RWPE2 (cell line): ENCODE measurements at places on chromosomes 3 and 15.

DNA sequence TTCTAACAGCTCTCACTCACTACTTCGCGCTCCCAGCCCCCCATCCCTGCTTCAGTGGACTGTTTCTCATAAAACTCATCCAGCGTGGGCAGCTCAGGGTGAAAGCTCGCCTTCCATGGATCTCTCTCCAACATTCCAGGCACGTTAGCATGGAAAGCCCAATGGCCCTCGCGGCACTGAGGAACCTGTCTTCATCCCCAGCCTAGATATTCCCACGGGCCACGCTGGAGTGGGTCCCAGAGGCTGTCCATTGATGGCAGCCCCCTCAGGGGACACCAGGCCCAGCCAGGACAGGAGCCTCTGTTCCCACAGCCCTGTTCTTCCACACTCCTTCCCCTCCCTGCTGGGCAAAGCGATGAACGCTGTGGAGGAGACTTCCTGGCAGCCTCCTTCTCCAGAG is 121.1 kb downstream of the SEC22A start:
- H3K4me1 ChIP-seq: no peaks in the 10 kb centered on the region
- no peak for DNase-seq

- H3K27me3 ChIP-seq: peaks cover 65% of the 10 kb centered on the region
- H3K27ac ChIP-seq: no peak within 1 kb of the TSS
- peak; percentile 73 for DNase-seq
- no peak within 1 kb of the TSS for H3K4me3 ChIP-seq
- no peaks in the 10 kb centered on the region for H3K36me3 ChIP-seq
Measured at GRCh38 chr15:79282371-79283251, at the start of gene ANKRD34C. Gene ANKRD34C (plus strand): TSS chr15:79282722. CDS start chr15:79293285, 10,563 bp downstream.

DNA sequence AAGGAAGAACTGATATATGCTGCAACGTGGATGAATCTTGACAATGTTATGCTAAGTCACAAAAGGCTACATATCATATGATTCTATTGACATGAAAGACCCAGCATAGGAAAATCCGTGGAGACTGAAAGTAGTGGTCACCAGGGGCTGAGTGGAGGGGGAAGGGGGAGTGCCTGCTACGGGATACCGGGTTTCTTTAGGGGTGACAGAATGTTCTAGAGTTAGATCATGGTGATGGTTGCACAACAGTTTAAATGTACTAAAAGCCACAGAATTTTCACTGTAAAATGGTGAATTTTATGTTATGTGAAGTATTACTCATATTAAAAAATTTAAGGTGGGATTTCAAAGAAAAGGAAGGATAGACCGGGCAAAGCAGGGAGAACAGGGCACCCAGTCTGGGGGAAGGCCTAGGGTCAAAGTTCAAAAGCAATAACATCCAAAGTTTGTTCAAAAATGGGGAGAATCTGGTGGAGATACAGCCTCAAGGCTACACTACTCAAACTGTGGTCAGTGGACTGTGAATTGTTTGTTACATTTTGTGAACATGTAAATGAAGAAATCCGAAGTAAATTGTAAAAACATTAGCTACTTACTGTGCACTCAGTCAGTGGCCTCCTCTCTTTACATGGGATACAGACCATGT is 74.2 kb upstream of the FNDC3B start:
- H3K36me3 ChIP-seq: no peaks in the 10 kb centered on the region
- peaks cover 30% of the 10 kb centered on the region for H3K4me1 ChIP-seq
- H3K27ac ChIP-seq: no peak overlapping the region
- H3K27me3 ChIP-seq: no peaks in the 10 kb centered on the region

DNA sequence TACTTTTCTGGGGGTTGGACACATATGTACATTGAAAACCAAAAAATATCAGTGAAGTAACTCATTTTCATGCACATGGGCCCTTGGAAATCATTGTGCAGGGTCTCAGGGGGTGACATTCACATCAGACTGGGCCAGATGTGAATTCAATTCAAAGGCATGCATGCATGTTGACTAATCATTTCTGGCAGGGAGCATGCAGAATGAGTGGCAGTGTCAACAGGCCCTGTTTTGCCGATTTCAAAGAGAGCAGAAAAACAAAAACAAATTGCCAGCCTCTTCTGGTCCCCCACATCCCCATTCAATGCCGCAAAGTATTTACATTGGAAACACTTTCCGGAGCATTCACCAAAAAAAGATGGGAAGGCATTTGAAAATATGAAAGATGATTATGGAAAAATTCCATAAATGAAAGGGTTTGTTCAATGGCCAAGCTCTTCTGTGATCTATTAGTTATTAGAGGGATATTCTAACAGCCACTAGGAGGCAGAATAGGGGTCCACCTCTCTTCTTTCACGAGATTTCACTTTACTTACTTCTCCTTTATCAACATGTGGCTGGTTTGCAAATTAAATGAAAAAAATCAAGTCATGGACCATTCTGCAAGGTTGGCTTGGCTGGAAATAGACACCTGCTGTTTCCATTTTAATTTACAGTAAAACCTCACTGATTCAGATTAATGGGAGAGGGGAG is 119.9 kb upstream of the FEZF2 start:
- H3K27ac ChIP-seq: no peak overlapping the region
- H3K27me3 ChIP-seq: no peaks in the 10 kb centered on the region
- no peak for DNase-seq
- no peaks in the 10 kb centered on the region for H3K4me1 ChIP-seq
- H3K36me3 ChIP-seq: no peaks in the 10 kb centered on the region

GRCh38 chr15:36965570-36966342 is 134.6 kb downstream of the MEIS2 start:
- no peaks in the 10 kb centered on the region for H3K4me1 ChIP-seq
- no peaks in the 10 kb centered on the region for H3K36me3 ChIP-seq
- no peak overlapping the region for H3K27ac ChIP-seq
- H3K4me3 ChIP-seq: no peak overlapping the region
- DNase-seq: no peak
- H3K27me3 ChIP-seq: peaks cover 4% of the 10 kb centered on the region

DNA sequence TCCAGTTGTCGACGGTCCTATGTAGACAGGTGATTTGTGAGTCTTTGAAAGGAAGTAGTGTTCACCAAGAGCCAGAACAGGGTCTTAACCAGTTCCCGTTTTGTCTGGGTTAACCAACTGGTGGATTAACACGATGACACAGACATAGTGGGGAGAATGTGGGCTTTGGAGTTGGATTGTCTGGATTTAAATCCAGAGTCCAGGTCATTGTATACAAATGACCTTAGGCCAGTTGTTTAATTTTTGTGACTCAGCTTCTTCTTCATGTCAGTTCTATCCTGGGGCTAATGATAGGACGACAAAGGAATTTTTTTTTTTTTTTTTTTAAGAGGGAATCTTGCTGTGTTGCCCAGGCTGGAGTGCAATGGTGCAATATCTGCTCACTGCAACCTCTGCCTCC is 126.7 kb downstream of the LPP start:
- no peak overlapping the region for H3K4me3 ChIP-seq
- peaks cover 1% of the 10 kb centered on the region for H3K4me1 ChIP-seq
- no peak overlapping the region for H3K27ac ChIP-seq
- no peaks in the 10 kb centered on the region for H3K27me3 ChIP-seq
- no peaks in the 10 kb centered on the region for H3K36me3 ChIP-seq

DNA sequence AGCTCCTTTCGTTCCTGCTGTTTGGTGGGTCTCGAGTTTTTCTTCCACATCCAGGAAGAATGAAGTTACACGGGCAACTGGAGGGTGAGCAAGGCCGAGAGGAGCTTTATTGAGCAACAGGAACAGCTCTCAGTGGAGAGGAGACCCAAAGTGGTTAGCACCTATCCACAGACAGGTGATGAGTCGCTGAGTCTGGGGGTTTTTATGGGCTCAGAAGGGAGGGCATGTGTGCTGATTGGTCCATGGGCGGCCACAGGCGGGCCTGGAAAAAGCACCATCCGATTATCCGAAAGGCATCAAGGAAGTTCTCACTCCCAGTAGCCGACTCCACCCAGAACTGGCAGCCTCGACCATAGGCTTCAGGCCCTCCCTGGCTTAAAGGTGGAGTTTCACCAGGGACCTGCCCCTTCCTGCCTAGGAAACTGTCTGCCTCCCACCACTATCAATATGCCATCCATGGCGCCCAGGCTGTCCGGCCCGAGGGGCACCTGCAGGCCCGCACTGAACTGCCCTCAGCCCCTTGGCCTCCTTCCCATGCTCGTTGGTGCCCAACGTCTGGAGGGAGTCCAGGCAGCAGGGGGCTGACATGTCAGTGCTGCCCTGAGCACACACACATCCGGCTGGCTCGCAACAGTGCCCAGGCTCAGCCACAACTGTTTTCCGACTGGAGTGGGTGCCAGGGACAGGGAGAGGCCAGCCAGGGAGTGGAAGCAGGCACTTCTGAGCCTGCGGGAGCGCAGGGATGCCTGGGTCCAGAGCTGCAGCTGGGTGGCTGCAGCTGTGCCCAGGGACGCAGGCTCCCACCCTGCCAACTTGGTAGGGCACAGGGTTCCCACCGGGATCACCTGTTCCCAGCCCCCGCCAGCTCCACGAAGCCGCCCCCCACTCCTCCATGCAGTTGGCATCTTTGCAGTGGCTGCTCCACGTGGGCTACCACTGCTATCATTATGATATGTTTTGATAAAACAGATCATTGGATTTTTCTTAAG is 170.2 kb downstream of the FNDC3B start:
- H3K4me3 ChIP-seq: no peak overlapping the region
- H3K27me3 ChIP-seq: no peaks in the 10 kb centered on the region
- no peak for DNase-seq
- H3K36me3 ChIP-seq: peaks cover 25% of the 10 kb centered on the region
- peaks cover 13% of the 10 kb centered on the region for H3K4me1 ChIP-seq

GRCh38 chr3:180058238-180058637 is 21.5 kb upstream of the PEX5L start:
- no peaks in the 10 kb centered on the region for H3K27me3 ChIP-seq
- no peaks in the 10 kb centered on the region for H3K4me1 ChIP-seq
- no peak for DNase-seq
- no peaks in the 10 kb centered on the region for H3K36me3 ChIP-seq
- no peak overlapping the region for H3K27ac ChIP-seq

DNA sequence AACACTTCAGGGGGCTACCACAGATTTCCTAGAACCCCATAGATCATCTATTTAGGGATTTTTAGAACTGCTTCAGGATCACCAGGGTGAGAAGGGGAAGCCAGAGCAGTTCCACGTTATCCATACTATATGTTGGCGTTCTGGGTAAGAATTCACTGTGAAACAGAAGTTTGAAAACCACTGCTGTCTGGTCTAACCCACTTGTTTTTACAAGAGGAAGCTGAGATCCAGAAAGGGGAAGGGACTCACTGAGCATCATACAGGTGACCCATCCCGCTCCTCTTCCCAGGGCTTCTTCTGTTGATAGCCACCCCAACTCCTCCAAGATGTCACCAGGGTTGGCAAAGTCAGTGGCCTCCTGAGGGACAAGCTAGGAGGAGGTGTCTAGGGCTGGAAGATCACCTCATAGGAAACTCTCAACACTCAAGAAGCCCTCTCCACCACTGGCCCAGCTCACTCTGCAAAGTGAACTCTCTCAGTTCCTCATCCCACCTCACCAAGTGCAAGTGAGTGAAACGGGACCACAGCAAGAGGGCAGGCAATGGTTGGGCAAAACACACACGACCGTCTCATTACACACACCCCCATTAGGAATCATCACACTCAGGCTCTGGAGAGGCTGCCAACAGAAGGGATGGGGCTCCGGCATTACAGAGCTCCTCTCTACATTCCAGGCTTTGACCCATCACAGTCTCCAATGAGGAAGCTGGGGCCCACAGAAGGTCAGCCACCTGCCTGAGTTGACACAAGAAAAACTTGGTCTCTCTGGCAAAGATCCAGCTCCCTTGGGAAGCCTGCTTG is 1.8 kb downstream of the DAPK2 start:
- H3K4me1 ChIP-seq: no peaks in the 10 kb centered on the region
- no peaks in the 10 kb centered on the region for H3K27me3 ChIP-seq
- H3K4me3 ChIP-seq: no peak overlapping the region
- H3K27ac ChIP-seq: no peak overlapping the region
- DNase-seq: no peak
- H3K36me3 ChIP-seq: no peaks in the 10 kb centered on the region

DNA sequence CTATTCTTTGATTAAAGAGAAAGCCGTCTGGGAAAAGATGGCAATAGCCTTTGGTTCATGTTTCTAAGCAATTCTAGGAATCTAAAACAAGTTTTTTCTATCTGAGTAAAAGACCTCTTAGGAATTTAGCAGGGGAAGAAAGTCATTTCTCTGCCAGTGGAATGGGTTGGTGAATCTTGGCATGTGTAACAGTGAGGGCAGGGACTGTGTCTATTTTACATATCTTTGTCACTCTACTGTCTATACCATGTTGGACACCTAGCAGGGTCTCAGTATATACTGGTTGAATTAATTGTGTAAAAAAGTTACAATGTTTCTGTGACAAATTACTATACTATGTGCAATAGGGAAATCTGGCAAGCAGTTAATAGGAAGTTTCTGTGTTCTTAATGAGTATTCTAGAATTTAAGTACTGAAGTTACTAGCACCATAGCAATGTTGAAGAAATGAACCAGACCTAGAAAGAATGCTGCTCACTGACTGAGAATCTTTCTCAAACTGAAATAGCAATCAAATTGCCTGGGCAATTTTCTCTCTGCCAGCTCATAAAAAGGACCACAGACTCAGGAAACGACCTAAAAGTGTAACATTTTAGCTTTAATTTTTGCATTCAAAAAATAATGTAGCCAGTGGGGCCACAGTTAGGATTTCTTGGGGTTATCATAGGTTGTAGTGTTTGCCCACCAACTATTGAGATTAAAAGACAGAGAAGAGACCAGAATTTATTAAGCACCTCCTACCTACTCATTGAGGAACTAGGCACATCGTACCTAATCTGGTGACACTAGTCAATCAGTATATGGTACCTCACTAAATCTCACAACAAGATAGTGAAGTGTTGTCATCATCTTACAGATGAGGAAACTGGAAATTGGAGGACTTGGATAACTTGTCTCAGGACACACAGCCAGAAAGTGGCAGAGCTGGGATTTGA is 56.2 kb upstream of the LEKR1 start:
- no peaks in the 10 kb centered on the region for H3K36me3 ChIP-seq
- no peak overlapping the region for H3K4me3 ChIP-seq
- peaks cover 32% of the 10 kb centered on the region for H3K4me1 ChIP-seq
- peak overlapping the region; percentile 77 for H3K27ac ChIP-seq
- no peaks in the 10 kb centered on the region for H3K27me3 ChIP-seq

DNA sequence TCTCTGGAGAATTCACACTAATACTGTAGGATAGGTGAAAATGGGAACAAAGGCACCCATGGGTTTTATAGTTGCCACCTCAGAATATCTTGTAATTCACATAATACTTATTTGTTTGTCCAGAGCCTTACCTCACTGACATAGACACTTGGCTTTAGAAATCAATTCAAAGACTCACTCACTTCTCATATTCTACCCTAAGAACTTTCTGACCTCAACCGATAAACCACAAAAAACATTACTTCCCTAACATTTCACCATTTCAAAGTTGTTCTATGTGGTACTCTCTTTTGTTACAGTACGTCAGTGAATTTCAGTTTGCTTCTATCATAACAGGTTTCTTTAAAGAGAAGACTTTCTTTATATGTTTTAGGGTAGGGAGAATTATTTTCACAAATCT is 359.3 kb downstream of the IGSF11 start:
- DNase-seq: no peak
- H3K27ac ChIP-seq: no peak overlapping the region
